NCI-H510A (cell line): ENCODE measurements at places on chromosomes 7 and 10.

- no peak for DNase-seq
Measured at GRCh38 chr7:130410868-130411541, 29.8 kb downstream of the CEP41 start.

GRCh38 chr7:23012908-23013714 lies 819 bp downstream of the HYCC1 start:
- no peak for DNase-seq

DNA sequence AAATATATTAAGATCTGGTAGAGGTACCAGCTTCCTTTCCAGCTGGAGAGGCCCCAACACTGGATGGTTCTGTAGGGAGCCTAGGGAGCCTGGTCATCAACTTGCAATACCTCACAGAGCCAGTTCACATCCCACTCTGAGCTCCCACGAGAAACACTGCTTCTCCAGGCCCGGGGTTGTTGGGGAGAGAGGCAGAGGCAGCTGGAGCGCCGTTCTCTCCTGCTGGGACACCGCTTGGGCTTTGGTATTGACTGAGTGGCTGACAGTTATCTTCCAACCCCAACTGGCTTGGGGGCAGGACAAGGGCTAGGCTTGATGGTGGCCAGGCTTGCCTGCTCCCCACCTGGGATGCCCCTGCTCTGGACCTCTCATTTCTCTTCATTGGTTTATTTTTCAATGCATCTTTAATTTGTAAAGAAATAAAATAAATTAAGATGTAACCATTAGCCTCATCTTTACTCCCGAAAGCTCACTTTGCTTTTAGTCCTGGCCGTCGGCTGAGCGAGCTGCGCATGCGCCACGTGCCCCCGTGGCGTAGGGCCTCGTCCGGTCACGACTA lies 10.0 kb upstream of the CHCHD1 start:
- peak; percentile 25 for DNase-seq

DNA sequence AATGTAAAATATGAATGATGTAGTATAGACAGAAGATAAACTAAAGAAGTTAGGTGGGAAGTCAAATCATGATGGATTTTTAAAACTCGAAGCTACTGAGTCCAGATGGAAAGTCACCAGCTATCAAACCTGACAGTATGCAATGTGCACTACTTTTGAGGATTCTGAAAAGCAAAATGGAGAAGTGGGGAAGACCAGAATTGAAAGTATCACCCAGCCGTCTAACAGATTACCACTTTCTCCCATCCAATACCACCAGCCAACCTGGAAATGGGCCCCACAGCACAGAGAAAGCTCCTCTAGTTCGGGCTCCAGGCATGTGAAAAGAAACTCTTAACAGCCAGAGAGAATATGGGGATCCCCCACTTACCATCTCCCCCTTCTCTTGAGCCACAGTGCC lies 67.9 kb upstream of the SRRM3 start:
- DNase-seq, result no peak

DNA sequence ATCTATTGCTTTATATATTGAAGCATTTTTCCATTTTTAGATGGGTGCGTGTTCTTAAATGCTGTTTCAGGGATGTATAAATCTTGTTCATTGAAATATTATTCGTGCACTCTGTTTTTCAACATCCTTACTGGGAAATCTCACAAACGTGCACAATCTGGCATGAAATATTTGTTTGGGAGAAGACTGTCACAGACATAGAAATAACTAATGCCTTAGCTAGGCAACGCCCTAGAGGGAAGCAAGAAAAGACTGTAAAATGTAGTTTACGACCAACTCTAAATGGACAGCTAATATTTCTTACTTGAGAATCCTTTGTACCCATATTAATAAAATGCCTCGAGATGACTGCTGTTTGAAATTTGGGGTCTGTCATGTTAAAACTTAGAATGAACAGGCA lies 8.9 kb downstream of the DOCK4 start:
- no peak for DNase-seq

DNA sequence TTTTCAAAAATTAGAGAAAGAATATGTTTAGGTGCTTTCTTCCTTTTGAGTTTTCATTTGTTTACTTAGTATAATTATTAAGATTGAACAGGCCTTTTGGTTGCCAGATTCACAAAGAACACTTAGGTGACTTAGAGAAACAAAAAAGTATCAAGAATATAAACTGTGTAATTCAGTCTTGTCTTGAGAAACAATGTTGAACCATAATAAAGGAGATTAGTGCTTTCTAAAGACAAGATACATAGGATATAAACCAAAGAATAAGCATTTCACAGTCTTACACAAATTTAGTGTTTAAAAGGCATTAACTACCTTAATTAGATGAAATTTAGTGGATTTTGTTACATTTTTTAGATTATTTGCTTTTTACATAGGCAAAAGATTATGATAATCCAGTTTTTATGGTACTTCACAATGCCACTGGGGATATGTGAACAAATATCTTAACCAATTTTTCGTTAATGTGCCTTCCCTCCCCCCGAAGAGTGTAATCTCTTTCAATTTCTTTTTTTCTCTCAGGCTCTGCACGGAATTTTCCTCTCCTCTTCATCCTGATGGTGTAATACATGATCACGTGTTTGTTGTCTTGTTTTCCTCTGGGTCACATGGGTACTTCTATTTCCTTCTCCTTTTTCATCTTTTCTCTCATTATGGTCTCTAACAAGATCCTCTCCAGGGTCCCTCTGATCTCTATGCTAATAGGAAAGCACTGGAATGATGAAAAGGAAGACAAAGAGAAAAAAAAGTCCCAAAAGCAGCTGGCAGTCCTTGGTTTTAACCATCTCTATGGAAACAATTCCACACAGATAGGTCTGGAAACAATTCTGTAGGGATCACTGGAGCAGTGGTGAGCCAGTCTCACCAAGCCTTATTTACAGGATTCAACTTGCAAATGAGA lies 3.7 kb upstream of the HNRNPH3 start:
- DNase-seq, result no peak

- no peak for DNase-seq
Measured at GRCh38 chr10:14010769-14011574, 319.8 kb downstream of the FRMD4A start.

GRCh38 chr10:60238759-60239100 lies 150.9 kb downstream of the ANK3 start:
- DNase-seq, result no peak

DNA sequence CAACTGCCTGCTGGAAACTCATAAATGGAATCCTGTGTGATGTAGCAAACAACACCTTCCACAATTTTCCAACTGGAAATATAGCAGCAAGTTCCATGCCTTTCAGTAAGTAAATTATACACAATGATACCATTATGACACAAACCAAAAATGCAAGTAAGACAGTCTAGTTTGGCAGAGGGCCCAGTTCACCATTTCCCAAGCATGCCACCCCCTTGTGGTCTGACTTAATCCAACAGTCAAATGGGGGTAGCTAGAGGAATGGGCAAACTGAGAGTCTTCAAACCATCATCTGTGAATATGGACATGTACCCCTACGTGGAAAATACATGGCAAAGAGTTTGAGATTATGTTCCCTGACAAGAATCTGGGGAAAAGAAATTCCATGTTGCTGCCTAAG lies 137.6 kb upstream of the VWC2 start:
- DNase-seq, result no peak

DNA sequence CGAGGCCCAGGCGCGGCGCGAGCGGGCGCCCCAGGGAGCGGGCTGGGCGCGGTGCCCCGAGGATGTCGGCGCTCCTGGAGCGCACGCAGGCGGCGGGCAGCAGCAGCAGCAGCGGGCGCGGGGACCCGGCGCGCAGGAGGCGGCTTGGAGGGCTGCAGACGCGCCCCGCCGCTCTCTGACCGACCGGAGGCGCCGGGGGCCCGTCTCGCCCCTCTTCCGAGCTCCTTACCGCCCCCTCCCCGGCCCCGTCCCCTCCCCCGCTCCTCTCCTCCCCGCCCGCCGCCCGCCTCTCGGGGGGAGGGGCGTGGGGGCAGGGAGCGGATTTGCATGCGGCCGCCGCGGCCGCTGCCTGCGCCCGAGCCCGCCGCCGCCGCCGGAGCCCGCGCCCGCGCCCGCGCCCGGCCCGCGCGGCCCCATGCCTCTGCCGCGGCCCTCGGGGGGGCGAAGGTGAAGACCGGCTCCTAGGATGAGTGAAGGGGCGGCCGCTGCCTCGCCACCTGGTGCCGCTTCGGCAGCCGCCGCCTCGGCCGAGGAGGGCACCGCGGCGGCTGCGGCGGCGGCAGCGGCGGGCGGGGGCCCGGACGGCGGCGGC lies at the start of gene NRG3:
NRG3 (plus strand) TSS at position 320 of the 592 bp plus-strand sequence.
- DNase-seq, result peak; percentile 34

- DNase-seq, result no peak
Measured at GRCh38 chr7:154178895-154179294, 126.7 kb downstream of the DPP6 start.

DNA sequence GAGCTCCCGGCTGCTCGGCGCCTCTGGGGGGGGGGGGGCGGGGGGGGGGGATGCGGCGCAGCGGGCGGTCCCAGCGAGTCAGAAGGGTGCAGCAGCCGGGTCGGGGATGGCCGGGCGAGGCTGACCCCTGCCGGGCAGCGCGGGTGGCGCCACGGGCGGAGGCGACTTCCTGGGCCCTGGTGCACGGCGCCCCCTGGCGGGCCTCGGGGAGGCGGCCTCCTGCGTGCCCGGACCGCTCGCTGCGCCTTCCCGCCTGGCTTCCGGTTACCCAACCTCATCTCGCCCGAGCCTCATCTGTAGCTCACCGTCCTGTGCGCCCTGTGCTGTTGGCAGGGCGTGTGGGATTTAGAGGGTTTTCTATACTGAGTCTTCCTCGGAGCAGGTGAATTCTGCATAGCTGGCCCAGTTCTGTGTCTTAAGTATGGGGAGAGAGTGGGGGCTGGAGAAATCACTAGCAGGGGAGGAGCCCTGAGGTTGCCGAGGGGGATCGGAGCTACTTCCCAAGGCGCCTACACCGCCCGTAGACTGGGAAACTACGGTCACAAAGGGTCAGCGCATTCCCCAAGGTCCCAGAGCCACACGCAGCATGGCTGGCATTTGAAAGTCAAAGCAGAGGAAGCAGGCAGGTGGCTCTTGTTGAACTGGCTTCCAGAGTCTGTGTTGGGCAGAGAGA lies 28.3 kb upstream of the WDFY4 start:
- DNase-seq, result peak; percentile 56

- DNase-seq, result no peak
Measured at GRCh38 chr7:138208142-138208570, 131.9 kb downstream of the AKR1D1 start.

DNA sequence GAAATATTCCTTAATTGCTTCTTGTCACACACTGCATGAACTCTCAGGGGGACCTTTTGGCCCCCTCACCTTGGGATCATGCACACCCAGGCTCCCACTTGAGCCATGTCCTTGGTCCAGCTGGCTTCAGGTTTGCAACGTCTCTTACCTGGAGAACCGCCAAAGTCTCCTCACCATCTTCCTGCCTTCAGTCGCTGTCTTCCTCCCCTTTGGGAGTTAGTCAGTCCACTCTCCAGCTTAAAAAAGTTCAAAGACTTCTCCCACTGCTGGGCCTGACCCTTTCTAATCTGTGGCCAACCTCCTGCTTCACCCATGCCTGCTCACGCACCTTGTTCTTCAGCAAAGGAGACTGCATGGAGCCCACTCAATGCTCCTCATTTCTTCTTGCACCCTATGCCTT lies 82.6 kb upstream of the LRRC4 start:
- no peak for DNase-seq

GRCh38 chr7:41996381-41997035 lies 240.5 kb downstream of the GLI3 start:
- DNase-seq, result no peak

DNA sequence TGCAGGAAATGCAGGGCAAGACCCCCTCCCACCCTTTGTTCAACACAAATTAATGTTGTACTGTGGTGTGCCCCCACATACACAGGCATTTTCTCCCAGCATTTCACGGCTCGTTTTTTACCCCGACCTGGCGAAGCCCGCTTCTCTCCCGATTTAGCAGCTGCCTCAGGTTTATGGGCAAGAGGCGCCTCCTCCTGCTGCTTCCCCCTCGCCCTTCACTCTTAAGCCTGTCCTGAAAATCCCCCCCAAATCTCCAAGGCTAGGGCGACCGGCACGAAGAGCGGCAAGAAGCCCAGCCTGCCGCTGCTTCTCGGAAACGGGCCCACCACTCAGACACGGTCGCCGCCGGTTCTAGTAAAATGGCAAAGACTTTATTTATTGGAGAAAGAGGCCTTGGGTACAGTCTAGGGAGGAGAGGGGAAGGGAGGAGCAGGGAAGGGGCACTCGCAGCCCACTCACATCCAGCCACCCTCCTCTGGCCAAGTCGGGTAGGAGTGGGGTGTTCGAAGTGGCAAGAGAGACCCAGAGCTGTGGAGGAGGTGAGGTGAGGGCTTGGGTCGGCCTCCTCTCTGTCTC lies 3.3 kb downstream of the LBX1 start:
- no peak for DNase-seq

DNA sequence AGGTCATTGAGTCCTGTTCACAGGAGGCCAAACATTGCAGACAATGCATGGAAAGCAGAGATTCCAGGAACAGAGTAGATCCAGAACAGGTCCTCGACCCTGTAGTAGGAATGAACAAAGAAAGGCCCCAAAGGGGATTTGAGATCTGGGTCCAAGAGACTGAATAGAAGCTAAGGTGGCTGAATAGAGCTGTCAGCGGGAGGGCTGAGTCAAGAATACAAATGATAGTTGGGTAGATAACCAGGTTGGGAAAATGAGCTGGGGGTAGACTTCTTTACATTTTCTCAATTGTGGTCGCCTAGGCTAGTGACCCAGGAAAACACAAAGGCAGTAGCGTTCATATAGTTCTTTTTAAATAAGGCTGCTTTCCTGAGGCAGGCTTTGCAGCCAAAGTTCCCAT lies 103.4 kb upstream of the ELMO1 start:
- no peak for DNase-seq

- DNase-seq, result no peak
Measured at GRCh38 chr7:29851487-29851886, 45.2 kb downstream of the WIPF3 start.

DNA sequence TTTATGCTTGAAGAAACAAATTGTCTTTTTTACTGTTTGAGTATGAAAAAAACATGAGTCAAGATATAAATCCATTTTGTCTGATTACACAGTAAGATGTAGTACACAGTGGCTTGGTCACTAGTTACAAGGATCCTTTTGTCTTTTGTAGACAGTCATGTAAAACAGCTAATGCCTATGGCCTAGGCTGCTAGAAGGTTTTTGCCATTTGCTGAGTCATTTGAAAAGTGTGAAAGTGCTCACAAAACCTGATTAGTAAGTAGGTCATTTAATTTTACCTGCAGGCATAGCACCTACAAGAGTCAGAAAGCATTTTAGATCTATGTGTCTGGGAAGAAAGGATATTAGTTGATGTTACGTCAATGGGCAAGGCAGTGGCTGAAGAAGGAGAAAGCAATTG lies 819.4 kb downstream of the MAGI2 start:
- DNase-seq, result no peak
